Endothelial cell (in vitro differentiated cells): ENCODE measurements at places on chromosomes 11 and 22.

DNA sequence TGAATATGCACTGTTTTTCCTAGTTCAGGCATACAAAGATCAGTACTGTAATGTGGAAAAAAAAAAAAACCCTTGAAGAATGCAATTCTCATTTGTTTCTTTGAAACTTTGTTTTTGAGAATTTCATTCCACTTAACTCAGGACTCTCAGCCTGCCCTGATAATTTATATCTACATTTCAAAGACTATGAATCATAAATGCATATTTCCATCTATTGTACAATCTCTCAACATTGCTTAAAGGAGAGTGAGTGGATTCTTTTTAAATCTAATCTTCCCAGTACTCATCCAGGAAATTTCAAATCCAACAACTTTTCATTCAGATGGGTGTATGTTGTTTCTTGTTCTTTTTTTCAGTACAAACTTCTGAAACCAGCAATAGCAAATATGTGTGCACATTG is 322.2 kb upstream of the DDI1 start:
- DNase-seq = no peak

- no peak for DNase-seq
These were observed 17.8 kb upstream of the KCTD14 start for GRCh38 chr11:78040691-78041379.

GRCh38 chr11:110431051-110431672 is 1.4 kb downstream of the FDX1 start:
- DNase-seq = no peak

- DNase-seq = no peak
These were observed 226.7 kb upstream of the NARS2 start for GRCh38 chr11:78801161-78801884.
